ENCODE measurements at places on chromosomes 4 and X.

- no peak for DNase-seq
These were observed 63.3 kb upstream of the RXFP1 start for GRCh38 chr4:158458271-158458895.

DNA sequence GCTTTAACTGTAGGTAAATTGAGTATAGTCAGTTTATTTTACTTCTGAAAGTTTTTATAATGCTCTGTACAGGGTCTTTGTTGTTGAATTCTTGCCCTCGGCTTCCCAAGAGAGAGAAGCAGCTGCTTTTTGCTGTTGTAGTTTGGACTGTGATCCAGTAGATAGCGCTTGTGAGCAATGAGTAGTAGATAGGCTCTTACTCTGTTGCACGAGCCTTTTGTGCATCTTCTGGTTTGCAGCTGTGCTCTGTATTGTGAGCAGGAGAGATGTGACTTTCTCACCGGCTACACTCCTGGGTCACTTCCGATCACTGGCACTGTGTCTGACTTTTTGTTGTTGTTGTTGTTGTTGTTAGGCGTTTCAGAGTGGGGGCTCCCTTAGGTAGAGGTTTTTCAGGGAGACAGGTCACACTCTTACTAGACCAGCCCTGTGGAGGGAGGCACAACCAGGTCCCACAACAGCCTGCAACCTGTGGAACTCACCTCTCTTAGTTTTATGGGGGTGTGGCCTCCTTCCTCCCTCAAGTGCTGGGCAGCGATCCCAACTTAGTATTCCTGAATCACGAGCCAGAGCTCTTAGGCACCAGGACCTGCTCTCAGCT is 822.1 kb upstream of the GALNTL6 start:
- DNase-seq = no peak

DNA sequence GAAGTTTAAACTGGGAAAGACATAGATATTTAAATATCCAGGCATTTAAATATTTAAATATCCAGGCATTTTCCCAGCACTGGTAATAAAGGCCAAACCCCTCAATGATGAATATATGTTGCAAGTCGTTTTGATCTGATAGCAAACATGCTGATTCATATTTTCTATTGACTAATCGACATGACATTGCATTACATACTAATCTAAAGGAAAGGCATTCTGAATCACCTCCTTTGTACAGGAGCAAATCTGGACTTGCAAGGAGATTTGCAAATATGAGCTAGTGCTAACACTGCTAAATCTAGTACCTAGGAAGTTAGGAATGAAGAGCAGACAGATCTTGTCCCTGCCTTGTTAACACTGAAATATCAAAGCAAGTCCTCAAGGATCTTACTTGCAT is 207.3 kb downstream of the SLC7A11 start:
- peak; percentile 56 for DNase-seq

DNA sequence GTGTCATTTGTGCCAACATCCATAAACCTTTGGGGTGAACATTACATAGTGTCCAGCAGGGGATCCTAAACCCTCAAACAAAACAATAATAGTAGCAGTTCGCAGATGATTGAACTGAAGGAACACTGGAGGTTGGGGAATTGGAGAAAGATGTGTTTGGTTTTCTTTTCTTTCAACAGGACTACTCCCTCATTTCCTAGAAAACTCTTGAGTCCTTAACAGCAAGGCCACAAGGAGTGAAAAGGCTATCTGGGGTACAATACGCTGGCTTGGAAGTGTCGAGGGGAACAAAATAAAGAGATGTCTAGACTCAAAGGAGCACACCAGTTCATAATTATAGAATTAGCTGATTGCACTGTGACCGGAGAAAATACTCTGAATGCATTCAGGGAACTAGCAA is 72.1 kb downstream of the IDS start:
- DNase-seq = no peak

DNA sequence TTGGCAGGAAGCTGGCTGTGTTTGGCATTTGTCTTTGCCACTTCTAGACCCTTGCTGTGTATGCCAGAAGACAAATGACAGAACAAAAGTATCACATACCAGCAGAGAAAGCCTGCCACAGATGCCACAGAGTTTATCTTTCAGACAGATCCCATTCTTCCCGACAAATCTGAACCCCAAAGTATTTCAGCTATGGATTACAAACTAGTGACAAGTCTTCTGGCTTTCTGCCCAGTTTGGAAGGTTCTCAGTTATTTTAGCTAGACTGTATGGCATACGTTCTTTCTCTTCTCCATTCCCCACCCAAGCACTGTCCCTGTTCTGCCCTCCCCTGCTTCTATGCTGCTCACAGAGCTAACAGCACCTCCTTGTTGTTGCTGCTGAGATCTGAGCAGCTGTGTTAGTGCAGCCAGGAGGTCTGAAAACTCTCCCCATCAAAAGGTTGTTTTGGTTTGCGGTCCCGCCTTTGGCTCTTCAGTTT is 236.7 kb downstream of the FRAS1 start:
- DNase-seq = no peak

DNA sequence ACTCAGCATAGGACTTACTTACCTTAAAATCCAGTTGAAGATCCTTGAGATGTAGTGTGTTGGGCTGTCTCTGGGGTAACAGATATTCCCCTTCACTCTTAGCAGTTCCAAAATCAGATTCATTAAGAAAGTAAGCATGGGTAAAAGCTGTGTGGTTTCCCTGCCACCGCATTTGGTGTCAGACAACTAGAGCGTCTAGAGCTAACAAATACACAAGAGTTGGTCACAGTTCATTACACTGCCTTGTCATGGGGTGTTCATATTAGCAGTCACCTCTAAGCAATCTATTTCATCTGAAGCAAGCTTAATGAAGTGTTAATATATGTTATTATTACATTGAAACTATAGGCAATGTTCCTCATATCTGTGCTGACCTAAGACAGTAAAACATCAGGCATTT is 342.8 kb downstream of the PPARGC1A start:
- DNase-seq = no peak

- DNase-seq = no peak
These were observed 11.8 kb upstream of the HPGDS start for GRCh38 chr4:94354474-94354896.

DNA sequence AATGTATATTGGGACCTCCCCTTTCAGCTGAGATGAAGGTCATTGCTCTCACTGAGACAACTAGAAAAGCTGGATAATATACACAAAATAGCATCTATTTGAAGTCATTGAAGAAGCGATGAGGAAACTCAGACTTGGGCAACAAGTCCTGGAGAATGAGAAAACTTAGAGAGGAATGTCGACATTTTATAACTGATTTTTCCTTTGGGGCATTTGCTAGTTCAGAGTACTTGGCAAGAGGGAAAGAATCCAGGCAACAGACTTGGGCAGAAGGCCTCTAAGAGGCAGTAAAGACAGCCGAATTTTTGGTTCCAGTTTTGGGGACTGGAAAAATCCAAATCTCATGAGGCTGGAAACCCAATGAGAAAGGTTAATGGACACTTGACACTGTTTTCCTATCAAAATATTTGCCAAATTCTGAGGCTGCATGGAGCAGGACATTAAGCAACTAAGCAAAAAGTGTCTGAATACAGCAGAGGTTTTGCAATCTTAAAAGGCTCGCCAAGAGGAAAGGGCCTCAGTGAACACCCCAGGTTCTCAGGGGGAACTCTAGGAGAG is 21.0 kb upstream of the ANXA5 start:
- DNase-seq = no peak

DNA sequence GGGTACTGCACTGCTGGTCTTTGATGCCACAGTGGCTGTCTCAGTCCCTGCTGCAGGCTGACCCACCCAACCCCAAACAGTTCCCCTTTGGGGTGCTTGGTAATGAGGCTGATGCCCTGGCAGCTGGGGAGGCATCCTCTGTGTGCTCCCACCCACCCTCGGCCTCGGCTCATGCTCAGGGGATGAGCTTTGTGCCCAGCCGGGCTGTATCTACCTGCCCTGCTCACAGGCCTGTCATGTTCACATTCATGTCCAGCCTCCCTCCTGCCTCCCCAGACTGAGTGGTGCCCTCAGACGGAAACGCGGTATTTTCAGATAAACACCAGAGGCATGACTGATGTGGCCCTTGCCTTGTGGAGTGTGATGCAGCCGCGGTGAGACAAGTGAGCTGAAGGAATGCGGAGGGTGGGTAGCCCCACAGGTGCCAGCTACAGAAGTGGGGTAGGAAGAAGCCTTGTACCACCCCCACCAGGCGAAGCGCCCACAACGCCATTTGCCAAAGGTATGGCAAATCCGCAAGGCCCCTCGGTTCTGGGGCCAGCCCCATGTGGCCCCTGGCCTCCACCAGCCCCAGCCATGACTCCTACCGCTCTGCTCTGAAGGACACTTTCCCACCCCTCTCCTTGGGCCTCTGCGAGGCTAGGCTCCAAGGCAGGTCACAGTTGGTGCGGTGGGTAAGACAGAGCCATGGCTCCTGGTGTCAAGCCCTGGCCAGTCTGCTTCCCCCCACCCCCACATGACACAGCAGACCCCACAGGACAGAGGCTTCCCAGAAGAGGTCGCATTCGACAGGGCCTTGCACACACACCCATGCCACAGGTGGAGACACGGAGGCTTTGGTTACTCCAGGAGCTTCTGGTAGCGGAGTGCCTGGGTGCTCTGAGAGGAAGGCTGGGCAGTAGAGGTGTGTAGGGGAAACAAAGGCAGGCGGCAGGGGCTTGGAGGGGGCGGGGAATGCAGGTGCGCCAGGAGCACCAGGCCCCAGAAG is 1.8 kb upstream of the RENBP start:
- no peak for DNase-seq

DNA sequence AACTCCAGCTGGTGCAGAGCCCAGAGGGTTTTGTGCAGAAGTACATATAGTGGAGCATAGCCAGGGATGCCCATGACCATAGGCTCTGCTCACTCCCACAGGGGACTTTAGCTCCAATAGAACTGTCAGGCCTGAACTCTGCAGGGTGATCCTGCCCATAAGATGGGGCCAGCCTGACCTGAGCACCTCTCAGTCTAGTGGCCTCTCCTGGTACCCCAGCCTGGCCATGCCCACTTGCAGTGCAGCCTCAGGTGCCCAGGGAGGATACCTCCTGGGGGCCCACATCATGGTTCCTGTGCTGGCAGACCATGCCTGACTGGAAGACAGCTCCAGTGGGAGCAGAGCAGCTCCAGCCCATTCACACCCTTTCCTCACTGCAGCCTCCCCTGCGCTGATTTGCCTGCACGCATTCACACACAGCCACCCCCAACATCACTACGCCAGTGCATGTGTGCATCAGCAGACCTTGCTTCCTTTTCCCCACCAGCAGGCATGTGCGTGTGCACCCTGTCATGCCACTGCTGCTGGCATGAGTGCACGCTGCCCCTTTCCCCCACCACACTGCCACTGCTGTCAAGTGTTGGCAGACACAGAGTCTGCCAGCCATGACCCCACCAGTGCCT is 53.0 kb upstream of the MMAA start:
- DNase-seq = no peak

GRCh38 chr4:108276690-108277089 is 108.0 kb upstream of the LEF1 start:
- no peak for DNase-seq

- DNase-seq = no peak
These were observed 426.7 kb upstream of the ARX start for GRCh38 chrX:25442499-25442898.

DNA sequence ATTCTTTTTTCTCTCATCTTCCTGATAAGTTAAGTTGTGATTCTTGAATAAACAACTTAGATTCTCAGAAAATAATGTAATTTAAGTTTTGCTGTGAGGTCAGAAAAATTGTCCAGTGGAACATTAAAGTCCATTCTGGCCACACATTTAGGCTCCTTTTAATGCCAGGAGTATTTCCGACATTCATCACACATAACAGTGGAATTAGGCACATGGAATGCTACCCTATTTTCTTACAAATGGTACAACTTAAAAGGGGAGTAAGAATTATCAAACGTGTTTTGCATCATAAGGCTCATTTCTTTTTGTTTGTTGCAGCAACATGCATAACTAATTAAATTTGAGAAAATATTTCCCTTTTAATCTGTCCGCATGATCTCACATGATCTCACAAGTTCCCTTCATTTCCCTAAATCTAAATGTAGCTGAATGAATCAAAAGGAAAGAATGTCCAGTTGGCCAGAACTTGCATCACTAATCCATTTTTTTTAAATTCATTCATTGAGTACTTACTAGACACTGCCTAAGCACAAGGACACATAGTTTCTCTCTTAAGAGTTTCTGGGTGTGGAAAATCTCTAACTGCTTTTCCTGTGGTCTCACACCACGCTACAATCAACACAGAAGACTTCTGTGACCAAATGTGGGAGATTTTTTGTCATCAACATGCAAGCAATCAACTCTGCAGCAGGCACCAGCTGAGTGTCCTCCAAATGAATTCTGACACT is 22.0 kb downstream of the SPARCL1 start:
- peak; percentile 28 for DNase-seq

GRCh38 chr4:76740866-76741662 is 156.9 kb downstream of the SOWAHB start:
- no peak for DNase-seq

- no peak for DNase-seq
These were observed 8.7 kb downstream of the P2RY8 start for GRCh38 chrX:1528186-1528883.

DNA sequence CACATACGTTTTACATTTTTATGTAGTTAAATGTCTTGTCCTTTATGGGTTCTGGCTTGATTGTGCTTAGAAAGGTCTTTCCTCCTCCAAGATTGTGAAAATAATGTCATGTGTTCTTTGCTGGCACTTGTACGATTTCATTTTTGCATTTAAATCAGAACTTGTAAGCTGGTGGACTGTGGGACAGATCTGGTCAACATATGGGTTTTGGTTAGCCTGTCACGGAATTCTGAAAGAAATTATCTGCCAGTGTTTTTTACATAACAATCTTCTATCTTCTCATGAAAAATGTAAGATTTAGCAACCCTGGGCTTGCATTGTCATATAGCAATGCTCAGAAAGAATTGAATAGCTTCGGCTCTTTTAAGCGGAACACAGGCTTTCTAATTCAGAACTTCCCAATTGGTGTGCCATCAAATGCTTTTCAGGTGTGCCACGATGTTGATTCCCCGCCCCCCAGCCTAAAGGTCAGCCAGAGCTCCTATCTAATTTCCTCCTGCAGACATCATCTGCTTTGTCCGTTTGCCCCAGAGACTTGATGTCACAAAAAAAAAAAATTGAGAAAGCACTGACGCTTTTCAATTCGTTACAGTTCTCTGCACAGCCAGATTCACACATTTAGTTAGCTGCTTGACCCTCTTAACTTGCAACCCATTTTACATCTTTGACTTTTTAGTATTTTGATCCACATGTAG is 16.2 kb downstream of the AFF1 start:
- DNase-seq = no peak

DNA sequence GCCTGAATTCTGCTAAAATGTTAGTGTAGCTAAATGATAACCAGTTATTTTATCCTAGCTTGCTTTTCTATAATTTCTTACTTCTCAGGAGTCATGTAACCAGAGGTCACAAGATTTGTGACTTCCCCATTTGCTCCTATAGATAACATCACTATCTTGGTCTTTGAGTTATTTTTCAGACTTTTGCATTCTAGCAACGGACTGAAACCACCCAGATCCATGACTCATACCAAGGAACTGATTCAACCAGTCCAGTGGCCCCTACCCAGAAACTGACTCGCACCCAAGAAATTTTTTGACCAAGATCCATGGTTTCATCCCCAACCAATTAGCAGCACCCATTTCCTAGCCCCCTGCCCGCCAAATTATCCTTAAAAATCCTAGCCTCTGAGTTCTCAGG is 50.0 kb downstream of the IQCM start:
- DNase-seq = no peak
